ENCODE measurements at places on chromosomes 2 and 18.

DNA sequence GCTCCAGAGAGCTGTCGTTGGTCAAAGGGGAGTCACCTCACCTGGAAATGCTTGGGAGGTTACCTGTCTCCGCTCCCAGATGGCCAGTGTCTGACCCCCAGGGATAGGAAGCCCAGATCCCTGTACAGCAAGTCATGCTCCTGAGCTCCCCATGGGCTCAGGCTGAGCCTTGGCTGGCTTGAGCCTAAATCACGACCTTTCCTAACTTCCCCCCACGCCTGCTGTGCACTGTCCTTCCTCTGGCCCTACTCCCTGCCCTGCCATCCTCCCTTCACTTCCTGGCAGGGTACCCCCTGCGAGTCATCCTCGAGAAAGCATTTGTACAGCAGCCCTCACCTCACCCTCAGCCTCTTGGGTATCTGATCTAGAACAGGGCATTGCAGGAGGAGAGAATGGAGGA lies 9.2 kb upstream of the HDAC4 start:
- DNase-seq = no peak

- no peak for DNase-seq
Observed at GRCh38 chr2:240138254-240138984, 2.0 kb downstream of the OTOS start.

- DNase-seq = peak; percentile 15
Observed at GRCh38 chr2:200174433-200175216, 131.9 kb upstream of the SPATS2L start.

DNA sequence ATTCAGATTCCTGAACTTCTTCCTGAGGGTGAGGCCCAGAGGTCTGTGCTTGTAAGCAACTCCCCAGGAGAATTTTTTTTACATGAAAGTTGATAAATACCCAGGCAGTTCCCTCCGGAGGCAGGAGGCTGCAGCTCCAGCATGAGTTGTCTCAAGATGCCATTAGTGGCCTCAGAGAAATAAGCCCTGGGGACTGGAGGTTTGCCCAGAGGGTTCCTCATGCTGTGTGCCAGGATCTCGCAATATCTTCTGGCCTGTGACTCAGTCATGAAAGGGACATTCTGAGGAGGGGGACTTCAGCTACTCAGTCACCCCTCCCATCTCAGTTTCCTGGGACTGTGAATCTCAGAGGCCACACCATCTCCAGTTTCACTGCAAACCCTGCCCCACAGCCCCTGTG lies 49.9 kb downstream of the LYPD1 start:
- no peak for DNase-seq

GRCh38 chr2:2142345-2142744 lies 188.7 kb downstream of the MYT1L start:
- no peak for DNase-seq

GRCh38 chr2:161522796-161523195 lies 101.4 kb upstream of the SLC4A10 start:
- DNase-seq = no peak

- DNase-seq = no peak
Observed at GRCh38 chr2:8587251-8587791, 94.5 kb upstream of the ID2 start.

DNA sequence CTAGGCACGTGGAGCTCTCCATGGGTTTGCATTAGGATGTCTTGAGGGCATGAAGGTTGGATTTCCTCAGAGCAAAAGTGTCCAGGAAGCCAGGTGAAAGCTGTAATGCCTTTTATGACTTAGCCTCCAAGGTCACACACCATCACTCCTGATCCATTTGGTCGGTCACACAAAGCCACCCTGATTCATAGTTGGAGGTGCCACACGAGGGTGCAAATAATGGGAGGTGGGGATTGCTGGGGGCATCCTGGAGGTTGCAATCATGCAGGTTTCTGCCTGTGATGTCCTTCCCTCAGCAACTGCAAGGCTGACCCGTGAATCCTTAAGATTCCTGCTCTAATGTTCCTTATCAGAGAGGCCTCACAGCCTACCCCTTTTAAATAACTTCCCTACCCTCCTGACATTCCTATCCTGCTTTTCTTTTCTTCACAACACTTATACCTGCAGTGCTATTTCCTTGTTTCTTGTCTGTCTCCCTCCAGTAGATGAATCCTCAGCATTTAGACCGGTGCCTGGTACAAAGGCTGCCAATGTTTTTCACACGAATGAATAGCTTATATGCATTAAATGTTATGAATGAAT lies 97.1 kb downstream of the LIPG start:
- DNase-seq = peak; percentile 72

DNA sequence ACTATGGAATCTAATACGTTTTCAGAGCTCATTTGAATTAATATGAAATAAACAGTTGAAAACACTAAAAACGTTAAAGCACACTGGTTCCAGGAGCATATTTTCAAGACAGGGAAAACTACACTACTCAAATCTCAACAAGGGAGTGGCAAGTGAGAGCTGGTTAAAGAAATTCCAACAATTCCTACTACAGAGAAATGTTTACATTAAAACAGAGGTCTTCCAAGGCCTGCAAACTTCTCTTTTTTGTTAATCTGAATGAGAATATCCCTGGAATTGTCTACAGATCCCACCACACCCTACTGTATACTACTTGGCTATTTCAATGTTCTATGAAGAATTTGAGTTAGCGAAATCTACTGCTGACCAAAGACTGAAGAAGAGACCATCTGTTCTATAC lies 231.5 kb downstream of the ZEB2 start:
- DNase-seq = no peak

- no peak for DNase-seq
Observed at GRCh38 chr2:215435280-215435869, 493 bp downstream of the FN1 start.

DNA sequence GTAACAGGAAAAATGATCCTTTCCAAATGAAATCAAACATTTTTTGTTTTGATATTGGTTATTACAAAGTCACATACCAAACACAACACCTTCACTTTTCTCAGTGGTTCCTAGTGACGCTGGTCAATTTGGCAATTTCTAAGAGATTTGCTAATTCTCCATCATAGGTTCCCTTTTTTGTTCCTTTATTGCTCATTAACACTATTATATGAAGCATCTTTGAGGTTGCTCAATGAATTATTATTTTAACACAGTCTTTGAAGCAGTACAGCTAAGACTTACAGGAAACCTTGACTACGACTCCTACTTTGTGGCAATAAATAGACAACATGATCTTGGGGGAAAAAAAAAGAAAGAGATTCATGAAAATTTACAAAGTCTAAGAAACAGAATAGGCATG lies 152.2 kb upstream of the VRK2 start:
- DNase-seq = no peak

- no peak for DNase-seq
Observed at GRCh38 chr2:144876013-144876412, 356.1 kb upstream of the ZEB2 start.

DNA sequence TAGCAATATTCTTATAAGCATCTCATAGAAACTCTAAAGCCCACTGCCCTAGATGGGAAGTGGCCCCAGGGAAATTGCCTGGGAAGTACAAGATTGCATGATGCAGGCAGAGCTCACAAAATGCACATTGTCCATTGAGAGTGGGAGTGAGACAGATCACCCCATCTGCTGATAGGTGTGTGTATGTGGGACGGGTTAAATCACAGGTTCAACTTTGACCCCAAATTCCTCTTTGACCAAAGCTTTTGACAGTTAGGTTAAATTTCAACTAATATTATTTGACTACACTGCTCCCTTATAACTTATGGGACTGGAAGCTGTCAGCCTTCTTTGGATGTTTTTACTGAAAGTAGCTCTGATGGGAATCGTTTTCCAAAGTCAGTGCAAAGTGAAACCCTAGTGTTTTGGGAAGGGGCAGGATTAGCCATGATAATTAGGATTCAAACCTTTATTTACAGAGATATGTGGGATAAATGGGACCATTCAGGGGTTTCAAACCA lies 11.4 kb upstream of the FABP1 start:
- DNase-seq = no peak

- no peak for DNase-seq
Observed at GRCh38 chr2:161552015-161552414, 72.2 kb upstream of the SLC4A10 start.

- no peak for DNase-seq
Observed at GRCh38 chr2:158300394-158300793, 156.2 kb downstream of the CCDC148 start.

DNA sequence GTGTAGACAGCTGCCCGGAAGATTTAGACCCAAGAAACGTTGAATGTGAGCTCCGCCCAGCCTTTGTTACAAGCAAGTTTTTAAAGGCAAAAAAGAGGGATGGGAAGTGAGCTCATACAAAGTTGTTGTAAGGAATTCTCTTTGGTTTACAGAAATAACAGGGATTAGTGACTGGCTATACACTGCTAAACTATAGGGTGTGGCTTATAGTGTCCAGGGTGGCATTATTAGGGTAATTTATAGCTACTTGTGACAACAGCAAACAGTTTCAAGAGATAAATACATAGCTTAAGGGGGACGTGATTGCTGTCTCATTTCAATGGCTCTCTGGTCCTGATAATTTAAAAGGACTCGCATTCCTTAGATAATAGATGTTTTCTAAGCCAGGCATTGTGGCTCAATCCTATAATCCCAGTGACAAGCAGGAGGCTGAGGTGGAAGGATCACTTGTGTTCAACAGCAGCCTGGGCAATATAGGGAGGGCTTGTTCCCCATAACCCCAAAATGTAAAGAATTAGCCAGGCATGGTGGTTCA lies 66.5 kb upstream of the TGIF1 start:
- DNase-seq = peak; percentile 60

GRCh38 chr2:86628091-86628522 lies 4.4 kb upstream of the RNF103 start:
- DNase-seq = no peak

DNA sequence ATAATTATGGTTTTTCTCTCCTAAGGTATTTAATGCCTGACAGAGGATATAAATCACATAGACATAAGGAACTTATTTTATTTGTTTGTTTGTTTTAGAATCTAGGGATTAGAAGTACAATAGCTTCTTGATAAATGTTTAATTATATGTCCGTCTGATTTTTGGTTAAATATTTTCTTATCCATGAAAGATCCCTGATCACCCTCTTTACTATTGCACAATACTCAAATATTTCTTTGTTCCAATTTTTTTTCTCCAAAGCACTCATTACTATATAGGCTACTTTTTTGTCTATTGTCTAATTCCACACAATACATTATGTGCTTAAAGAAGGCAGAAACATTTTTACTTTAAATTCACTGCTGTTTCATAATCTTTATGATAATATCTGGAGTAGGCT lies 875.8 kb downstream of the TDRD15 start:
- DNase-seq = no peak

GRCh38 chr2:202726070-202726469 lies 91.3 kb downstream of the FAM117B start:
- no peak for DNase-seq

DNA sequence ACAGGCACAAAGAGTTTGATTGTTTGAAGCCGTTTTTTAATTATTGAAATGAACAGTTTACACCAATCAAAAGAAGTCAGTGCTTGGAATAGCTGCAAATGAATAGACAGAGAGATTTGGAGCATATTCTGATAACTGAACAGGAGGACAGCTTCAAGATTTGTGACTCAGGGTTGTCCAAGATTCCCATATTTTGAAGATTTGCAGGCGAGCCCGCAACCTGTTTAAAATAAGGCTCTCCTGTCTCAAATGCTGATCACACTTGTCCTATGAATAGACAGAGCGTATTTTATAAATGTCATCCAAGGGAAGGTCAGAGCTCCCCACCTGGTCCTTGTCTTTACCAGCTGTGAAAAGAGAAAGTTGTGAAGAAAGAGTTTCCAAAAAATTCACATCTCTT lies 198.7 kb downstream of the RNF144A start:
- no peak for DNase-seq

DNA sequence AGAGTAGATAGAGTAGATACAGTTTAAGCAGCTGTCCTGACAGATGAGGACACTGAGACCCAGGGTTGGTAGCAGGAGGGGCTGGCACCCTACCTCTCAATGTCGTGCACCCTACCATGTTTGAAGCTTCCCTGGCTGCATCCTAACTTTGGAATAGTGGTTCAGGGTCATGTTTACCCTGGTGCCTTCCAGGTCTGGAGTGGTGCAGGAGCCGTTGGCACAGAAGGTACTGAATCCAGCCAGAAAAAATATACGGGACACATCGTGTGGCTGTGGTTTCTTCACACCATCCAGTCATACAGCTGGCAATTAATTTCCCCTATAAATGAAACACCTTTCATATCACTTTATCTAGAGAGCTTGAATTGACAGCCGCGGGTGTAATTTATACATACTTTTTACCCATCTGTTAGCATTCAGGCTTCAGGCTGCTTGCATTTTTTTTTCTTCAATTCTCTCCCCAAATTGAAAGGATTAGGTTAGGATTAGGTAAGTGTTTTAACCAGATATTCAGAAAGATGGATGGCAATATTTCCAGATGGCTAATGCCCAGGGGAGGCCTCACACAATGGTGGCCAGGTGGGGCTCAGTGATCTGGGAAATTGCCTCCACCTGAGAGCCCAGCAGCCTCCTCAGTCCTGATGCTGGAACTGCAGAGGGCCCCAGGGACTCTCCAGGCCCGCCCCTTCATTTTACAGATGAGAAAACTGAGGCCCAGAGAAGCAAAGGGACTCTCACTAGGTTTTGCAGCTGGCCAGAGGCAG lies 127.0 kb downstream of the CELF4 start:
- DNase-seq = no peak

DNA sequence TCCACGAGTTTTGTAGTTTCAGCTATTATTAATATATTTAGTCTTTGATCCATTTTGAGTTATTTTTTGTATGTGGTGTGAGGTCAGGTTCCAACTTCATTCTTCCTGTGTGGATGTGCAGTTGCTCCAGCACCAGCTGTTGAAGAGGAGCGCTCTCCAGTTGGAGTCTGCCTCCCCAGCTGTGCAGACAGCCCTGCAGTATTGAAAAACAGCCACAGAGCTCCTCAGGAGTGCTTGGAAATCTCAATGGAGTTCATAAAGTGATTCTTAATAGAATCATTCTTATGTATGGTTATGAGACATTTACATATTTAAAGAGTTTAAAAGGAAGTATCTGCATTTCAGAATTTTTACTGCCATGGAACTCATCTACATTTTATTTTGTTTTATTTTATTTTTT lies 17.3 kb downstream of the DGKD start:
- DNase-seq = no peak

DNA sequence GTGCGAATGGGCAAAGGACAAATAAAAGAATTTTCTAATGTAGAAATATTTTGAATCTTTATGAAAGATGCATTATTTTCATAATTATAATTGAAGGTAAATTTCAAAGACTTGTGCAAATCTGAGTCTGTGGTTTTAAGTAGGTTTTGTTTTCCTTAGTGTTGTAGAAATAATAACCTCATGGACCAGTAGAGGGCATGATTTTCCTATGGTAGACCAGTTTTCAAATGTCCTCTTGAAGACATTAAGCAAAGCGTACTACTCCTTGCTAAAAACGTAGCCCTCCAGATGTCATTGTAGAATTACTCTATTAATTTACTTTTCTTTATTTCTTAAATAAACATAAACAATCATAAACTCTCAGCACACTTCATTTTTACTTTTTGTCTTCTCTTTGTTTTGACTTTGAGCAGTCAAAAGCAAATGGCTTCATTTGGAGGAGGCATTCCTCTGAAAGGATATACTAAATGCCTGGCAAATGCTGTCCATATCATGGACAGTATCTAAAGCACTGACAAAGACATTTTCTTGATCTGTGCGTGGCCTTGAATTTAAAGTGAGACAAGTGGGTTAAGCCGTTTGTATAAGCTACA lies 85.8 kb upstream of the FAM237A start:
- peak; percentile 62 for DNase-seq

- DNase-seq = no peak
Observed at GRCh38 chr2:231174211-231174651, 24.2 kb upstream of the ARMC9 start.
